HFFc6 (cell line): ENCODE measurements at places on chromosomes 4 and X. TPM values are rescaled to one million over a fixed set of nuclear protein-coding genes. Genes with fewer than 3 reads are reported as not detected.

DNA sequence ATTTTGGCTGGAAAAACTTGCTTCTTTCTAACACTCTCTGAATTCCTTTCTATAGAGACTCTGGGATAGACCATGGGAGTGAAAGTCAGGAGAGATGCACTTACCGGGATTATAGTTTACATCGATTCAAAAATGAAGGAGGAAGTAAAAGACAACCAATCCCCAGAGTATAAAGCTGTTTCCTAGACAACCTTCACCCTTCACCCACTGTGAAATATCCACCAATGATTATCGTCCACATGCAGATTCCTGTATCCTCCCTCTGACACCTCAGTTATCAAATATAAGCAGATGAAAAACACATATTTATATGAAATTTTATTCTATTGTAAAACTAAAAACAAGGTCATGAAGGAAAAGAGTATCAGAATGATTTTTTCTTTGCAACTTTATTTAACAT, 258.8 kb upstream of the GK2 start:
- no peaks in the 10 kb centered on the region for H3K4me1 ChIP-seq
- DNase-seq = no peak
- H3K4me3 ChIP-seq = no peak overlapping the region

GRCh38 chrX:108833993-108834392, 97.6 kb upstream of the IRS4 start:
- no peak overlapping the region for H3K4me3 ChIP-seq
- DNase-seq = no peak
- no peaks in the 10 kb centered on the region for H3K4me1 ChIP-seq
- no peaks in the 10 kb centered on the region for H3K36me3 ChIP-seq
- H3K27me3 ChIP-seq = no peaks in the 10 kb centered on the region

DNA sequence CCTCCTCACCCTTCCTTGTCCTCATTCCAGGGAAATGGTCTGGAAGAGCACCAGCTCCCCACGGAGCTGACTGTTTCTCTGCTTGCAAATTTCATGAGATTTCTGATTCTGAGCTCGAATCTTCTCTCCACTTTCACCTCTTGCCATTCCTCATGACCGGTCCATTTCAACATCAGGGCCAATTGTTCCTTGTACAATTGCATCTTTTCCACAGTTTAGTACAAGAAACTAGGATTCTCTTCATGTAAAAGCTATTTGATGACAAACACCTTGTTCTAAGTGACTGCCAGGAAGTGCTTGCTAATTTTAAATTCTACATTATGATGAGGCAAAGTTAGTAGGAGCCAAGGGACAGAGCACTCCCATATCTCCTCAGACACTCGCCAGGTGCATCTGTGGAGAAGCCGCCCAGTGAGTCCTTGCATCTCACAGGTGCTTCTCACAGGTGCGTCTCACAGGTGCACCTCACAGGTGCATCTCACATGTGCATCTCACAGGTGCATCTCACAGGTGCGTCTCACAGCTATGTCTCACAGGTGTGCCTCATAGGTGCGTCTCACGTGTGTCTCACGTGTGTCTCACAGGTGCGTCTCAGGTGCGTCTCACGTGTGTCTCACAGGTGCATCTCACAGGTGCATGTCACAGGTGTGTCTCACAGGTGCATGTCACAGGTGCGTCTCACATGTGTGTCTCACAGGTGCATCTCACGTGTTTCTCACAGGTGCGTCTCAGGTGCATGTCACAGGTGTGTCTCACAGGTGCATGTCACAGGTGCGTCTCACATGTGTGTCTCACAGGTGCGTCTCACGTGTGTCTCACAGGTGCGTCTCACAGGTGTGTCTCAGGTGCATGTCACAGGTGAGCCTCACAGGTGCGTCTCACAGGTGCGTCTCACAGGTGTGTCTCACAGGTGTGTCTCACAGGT, 3.0 kb upstream of the PDE6B start:
- no peaks in the 10 kb centered on the region for H3K4me1 ChIP-seq
- DNase-seq = no peak
- no peak overlapping the region for H3K4me3 ChIP-seq
- H3K36me3 ChIP-seq = 0 out of 2 replicates have a peak, but pooled peaks cover 4% of the 10 kb centered on the region
- H3K27me3 ChIP-seq = peaks cover 7% of the 10 kb centered on the region

CLGN gene
- total RNA-seq = 0.27 to 0.56 TPM (median 0.29 TPM) in 3 replicates

DNA sequence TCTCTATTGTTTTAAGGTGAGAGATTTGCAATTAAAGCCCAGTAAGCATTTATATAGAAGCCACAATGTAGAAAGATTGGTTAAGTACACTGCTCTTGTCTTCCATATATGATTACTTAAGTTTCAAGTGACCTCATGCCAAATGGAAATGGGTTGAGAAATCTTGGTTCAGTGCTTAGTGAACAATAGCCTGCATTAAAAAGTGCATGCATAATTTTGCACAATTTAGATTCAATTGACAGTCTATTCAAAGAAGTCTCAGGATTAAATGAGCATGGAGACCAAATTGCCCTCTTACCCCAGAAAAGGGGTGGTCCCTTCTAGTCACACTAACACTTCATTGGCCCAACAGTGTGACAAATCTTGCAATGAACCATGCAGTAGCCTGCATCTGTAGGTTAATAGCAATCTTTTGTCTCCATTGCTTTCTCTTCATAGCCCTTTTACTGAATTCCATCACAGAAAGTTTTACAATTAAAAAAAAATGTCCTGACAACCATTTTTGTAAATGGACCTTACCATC, 93.6 kb downstream of the HHIP start:
- H3K27ac ChIP-seq = no peak overlapping the region
- H3K4me3 ChIP-seq = no peak overlapping the region
- H3K27me3 ChIP-seq = no peaks in the 10 kb centered on the region; the same call in 1 of the 2 replicates
- no peaks in the 10 kb centered on the region for H3K36me3 ChIP-seq

DNA sequence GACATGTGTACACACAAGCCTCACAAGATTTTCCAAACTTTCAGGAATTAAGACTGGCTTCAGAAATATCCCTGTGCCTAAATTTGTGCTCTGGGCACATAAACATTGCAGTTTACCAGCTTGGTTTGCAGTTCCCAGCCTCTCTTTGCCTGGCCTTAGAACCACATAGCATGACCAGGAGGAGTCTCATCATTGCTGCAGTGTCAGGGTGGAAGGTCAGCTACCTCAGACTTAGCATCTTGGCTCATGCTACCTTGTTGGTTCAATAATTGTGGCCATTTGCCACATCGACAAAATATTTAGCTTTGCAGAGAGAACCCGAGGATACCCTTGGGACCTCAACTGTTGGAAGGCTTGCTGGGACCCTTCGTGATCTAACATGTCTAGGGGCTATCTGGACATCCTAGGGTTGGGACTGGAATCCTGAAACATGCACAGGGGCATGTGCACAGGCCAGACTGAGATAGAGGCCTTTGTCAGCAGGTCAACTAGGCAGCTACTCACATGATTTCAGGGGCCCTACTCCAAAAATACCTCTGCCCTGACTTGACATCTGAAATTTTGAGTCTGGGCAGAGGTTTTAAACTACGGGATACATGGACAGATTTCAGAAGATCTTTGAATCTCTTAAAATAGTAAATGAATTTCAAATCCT, 8.0 kb upstream of the SUPT20HL2 start:
- H3K36me3 ChIP-seq = no peaks in the 10 kb centered on the region
- H3K4me1 ChIP-seq = peaks cover 6% of the 10 kb centered on the region
- H3K4me3 ChIP-seq = no peak overlapping the region
- no peak overlapping the region for H3K27ac ChIP-seq
- H3K27me3 ChIP-seq = no peaks in the 10 kb centered on the region
- no peak for DNase-seq

GRCh38 chrX:22032084-22032483, at the start of gene PHEX:
Gene PHEX, plus strand, starts transcription at chrX:22032325. Its CDS starts 681 bp downstream, at chrX:22033006.
- no peak for DNase-seq
- H3K4me3 ChIP-seq = no peak within 1 kb of the TSS
- H3K27me3 ChIP-seq = no peaks in the 10 kb centered on the region

DNA sequence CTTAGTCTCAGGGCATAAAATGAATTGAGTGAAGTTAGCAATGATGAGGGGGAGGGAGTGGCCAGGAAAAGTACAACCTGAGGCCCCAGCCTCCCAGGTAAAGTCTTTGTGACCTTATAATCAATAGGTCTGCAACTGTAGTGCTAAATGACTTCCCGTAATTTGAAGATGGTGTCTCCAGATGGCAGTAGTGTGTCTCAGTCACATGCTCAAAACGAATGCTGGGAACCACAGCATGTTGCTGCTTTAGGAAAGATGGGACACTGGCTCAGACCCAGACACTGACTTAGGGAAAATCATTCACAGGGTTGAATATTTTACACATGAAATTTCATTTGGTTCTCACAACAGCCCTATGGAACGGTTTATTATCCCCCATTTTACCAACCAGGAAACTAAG, 10.3 kb downstream of the SRPX2 start:
- peaks cover 55% of the 10 kb centered on the region for H3K4me1 ChIP-seq
- peaks cover 8% of the 10 kb centered on the region for H3K36me3 ChIP-seq
- no peaks in the 10 kb centered on the region; the same call in 1 of the 2 replicates for H3K27me3 ChIP-seq
- DNase-seq = peak; percentile 33
- H3K27ac ChIP-seq = no peak overlapping the region

PAGE2B gene
- total RNA-seq = not detected in 3 replicates

- H3K27me3 ChIP-seq = no peaks in the 10 kb centered on the region
- H3K27ac ChIP-seq = no peak overlapping the region
- no peak overlapping the region for H3K4me3 ChIP-seq
- H3K4me1 ChIP-seq = no peaks in the 10 kb centered on the region
Measured at GRCh38 chrX:72652082-72652481, 62.0 kb downstream of the PHKA1 start.

GRCh38 chr4:6941796-6942195, 32.2 kb downstream of the TBC1D14 start:
- peaks cover 35% of the 10 kb centered on the region for H3K4me1 ChIP-seq
- no peak for DNase-seq
- H3K36me3 ChIP-seq = no peaks in the 10 kb centered on the region

CRLF2 gene
- not detected in 3 replicates for total RNA-seq

- no peaks in the 10 kb centered on the region for H3K36me3 ChIP-seq
- H3K4me3 ChIP-seq = no peak overlapping the region
- no peak overlapping the region for H3K27ac ChIP-seq
- H3K27me3 ChIP-seq = no peaks in the 10 kb centered on the region
Measured at GRCh38 chr4:13329340-13329850, 154.7 kb downstream of the RAB28 start.

IL2RG gene
- 0.37 TPM in 1 of 2 replicates, not detected in the other for total RNA-seq

TMEM255A gene
- total RNA-seq = 0.43 TPM in 1 of 3 replicates, not detected in the others

DNA sequence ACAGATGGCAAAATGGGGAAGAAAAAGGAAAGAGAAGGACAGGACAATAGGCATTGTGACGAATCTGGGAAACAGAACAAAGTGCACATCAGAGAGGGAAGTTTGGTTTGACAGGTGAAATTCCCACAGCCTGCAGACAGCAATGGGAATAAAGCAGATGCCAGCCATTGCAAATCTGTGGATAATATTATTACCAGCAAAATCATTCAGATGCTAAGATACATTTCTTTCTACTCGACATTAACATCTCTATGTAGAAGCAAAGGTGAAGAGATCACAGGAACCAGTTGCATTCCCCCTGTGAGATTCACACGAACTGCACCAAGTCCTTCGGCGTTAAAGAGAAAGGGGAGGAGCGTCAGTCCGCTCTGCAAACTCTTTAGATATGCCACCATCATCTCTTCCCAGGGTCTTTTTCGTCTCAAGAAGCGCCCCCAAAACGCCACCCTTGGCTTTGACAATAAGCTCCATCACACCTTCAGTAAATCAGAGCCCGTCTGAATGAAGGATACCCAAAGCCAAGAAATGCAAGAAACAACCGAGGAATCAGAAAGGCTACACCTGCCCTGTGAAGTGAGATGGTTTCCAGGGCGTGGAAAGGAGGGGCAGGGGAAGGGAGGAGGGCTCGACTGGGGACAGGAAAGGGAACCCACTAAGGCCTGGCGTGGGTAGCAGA, 1.9 kb downstream of the NEUROG2 start:
- H3K4me1 ChIP-seq = peaks cover 47% of the 10 kb centered on the region
- no peak for DNase-seq
- H3K36me3 ChIP-seq = 0 out of 2 replicates have a peak, but pooled peaks cover 9% of the 10 kb centered on the region
- peak overlapping the region; percentile 48; the same call in 1 of the 2 replicates for H3K4me3 ChIP-seq

DNA sequence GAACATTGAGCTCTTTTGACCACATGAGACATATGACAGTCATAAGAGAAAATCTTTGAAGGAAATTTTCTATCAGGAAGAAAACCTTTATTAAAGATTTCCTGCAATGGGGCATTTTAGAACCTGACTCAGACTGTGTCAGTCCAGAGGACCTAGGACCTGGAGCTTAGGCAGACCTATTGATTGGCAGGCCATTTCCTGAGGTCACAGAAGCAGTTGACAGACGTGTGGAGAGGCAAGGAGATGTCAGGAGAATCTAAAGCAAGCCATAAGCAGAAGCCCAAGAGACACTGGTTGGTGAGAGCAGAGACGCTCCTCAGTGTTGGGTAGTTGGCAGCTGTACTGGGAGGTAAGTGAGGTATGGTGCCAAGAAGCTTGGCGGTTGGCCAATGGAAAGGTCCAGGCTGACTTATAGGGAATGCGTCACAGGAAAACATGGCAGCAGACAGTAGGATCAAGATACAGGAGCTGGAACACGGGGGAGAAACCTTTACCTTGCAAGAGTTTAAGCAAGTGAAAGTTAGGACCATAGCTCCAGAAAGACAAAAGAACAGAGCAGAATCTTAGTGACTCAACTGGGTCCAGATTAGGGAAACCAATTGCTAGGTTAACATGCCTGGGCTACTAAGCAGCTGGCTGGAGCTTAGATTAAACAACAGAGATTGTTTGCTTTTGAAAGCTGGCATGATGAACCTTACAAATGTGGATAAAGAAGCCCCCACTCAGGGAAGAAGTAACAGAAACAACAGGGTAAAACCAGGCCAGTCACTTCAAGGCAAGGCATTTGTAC, 18.6 kb downstream of the PALLD start:
- peaks cover 27% of the 10 kb centered on the region for H3K4me1 ChIP-seq
- H3K27me3 ChIP-seq = peaks cover 6% of the 10 kb centered on the region
- H3K36me3 ChIP-seq = no peaks in the 10 kb centered on the region
- H3K4me3 ChIP-seq = no peak overlapping the region
- no peak for DNase-seq

- H3K36me3 ChIP-seq = peaks cover 12% of the 10 kb centered on the region
- DNase-seq = no peak
- peak overlapping the region; percentile 95 for H3K27ac ChIP-seq
- H3K27me3 ChIP-seq = no peaks in the 10 kb centered on the region
- no peak overlapping the region for H3K4me3 ChIP-seq
- H3K4me1 ChIP-seq = peaks cover 41% of the 10 kb centered on the region
Measured at GRCh38 chr4:186920992-186921391, 197.3 kb upstream of the FAT1 start.

CXCL3 gene
- 0.72 to 2.3 TPM (median 0.92 TPM) in 3 replicates for total RNA-seq

GRCh38 chr4:7121174-7121573, 53.3 kb upstream of the GRPEL1 start:
- peaks cover 10% of the 10 kb centered on the region for H3K4me1 ChIP-seq
- H3K36me3 ChIP-seq = no peaks in the 10 kb centered on the region
- no peak overlapping the region for H3K4me3 ChIP-seq
- H3K27me3 ChIP-seq = peaks cover 33% of the 10 kb centered on the region

ZCCHC4 gene
- total RNA-seq = 8.5 and 9.1 TPM in 2 replicates

CCDC110 gene
- not detected in 3 replicates for total RNA-seq

- H3K4me3 ChIP-seq = no peak overlapping the region
- no peaks in the 10 kb centered on the region; the same call in 1 of the 2 replicates for H3K27me3 ChIP-seq
- H3K36me3 ChIP-seq = no peaks in the 10 kb centered on the region
- no peak overlapping the region for H3K27ac ChIP-seq
Measured at GRCh38 chr4:81844717-81845116, 373.0 kb upstream of the RASGEF1B start.

- H3K36me3 ChIP-seq = peaks cover 71% of the 10 kb centered on the region
- peaks cover 15% of the 10 kb centered on the region for H3K27me3 ChIP-seq
- H3K4me1 ChIP-seq = no peaks in the 10 kb centered on the region; the same call in 1 of the 2 replicates
Measured at GRCh38 chr4:760616-761015, 55.0 kb downstream of the PCGF3 start.
